Activated naive CD8-positive, alpha-beta T cell treated with anti-CD3 and anti-CD28 coated beads for 36 hours (primary cell): ENCODE measurements at places on chromosomes 6 and 20. TPM values are rescaled to one million over a fixed set of nuclear protein-coding genes. Genes with fewer than 3 reads are reported as not detected.

DNA sequence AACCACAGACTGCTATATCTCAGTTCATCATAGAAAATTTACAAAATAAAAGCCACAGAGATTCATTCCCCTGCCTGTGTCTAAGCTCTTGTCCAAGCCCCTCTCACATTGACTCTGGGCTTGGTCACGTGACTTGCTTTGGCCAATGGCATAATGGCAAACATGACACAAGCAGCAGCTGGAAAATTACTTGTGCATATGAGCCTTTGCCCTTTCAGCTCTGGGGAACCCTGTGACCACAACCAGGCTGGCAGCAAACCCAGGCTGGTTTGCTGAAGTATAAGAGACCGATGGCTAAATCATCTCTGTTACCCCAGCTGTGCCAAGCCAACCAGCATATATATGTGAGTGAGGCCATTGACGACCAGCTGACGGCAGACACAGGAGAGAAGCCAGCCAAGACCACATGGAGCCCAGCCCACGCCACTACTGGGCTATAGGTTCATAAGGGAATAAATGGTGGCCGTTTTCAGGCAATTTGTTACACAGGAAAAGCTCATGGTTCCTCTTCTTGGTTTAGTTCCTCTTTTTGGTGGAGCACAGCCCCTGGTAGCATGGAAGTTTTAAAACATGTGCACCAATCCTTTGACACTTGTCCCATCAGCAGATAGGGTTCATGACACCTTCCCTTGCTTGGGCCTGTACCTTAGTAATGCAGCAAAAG is 31.8 kb upstream of the RSPO4 start:
- DNase-seq = peak; percentile 22

- DNase-seq = no peak
Observed at GRCh38 chr6:72248621-72249020, 362.3 kb downstream of the RIMS1 start.

- DNase-seq = no peak
Observed at GRCh38 chr6:42168650-42169049, 4.5 kb upstream of the GUCA1A start.

- DNase-seq = no peak
Observed at GRCh38 chr6:27007020-27007419, 240.5 kb upstream of the PRSS16 start.

DNA sequence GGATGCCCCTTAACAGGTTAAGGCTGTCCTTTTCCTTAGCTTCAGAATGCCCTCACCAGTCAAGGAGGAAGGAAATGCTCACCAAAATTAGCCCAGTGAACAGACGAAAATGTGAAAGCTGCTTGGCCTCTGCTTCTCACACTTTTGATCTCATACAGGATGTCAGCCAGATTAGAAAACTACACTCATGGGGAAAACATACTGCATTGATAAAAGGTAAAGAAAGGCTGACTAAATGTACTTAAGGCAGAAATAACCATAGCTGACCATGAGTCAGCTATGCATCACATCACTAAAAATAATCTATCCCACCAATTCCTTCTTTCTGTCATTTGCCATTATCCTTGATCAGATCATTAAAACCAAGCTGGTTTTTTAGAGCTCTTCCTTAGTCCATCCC is 198.4 kb upstream of the TENT5A start:
- DNase-seq = no peak

DNA sequence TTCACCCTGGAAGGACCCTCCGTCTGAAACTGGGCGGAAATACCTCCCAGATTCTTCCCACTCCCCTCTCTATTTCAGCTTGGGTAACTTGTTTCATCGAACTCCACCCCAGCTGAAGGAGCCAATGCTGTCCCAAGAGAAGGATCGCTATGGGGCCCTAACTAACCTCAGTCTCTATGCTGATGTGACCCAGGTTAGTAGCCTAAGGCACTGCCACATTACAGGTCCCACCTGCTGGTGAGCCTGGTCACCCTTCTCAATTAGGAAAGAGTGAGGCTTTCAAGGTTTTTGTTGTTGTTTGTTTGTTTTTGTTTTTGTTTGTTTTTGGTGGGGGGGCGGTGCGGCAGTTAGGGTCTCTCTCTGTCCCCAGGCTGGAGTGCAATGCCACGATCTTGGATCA is 168.4 kb downstream of the OR2B2 start:
- no peak for DNase-seq

- DNase-seq = no peak
Observed at GRCh38 chr20:56631318-56631989, 2.3 kb downstream of the TFAP2C start.

GRCh38 chr6:148144917-148145521 is 197.6 kb upstream of the SASH1 start:
- peak; percentile 41 for DNase-seq

SGK2 gene
- total RNA-seq = 0.18 TPM

OPRL1 gene
- 0.25 TPM for total RNA-seq

SLC4A11 gene
- 1.8 TPM for total RNA-seq

PRDM1 gene
- 13.1 TPM for total RNA-seq
